ENCODE measurements at places on chromosomes 1 and 21. TPM values are rescaled to one million over a fixed set of nuclear protein-coding genes. Genes with fewer than 3 reads are reported as not detected.

Gene LIPI
- total RNA-seq = not detected

GRCh38 chr1:154221278-154222001, 685 bp downstream of the UBAP2L start:
- no peak for DNase-seq

DNA sequence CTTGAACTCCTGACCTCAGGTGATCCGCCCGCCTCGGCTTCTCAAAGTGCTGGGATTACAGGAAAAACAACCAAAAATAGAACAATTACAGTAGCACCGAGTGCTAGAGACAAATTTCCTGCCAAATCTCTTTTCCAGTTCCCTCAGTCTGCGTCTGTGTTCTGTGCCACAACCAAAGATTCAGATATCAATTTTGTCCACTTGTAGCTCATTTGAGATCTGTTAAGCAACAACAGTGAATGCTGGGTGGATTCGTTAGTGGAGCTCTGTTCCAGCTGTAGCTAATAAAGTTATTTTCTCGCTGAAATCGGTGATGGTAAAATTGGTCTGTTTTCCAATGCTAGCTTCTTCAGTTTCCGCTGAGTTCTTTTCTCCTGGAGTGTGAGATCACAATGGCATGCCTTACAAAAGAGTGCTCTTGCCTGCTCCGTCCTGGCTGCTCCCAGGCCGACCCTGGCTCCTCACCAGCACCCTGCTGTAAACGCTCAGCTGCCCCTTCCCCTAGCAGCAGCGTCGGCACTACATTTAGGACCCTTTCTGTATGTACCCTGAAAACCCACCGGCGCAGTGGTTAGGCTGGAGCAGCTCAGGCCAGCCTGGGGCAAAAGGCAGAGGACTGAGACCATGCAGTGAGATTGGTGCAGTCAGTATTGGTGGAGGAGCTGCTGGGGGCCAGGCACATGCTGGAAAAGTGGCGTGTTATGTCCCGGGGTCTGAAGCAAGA, 395.4 kb downstream of the KIF26B start:
- no peak for DNase-seq

Gene KHDC4
- total RNA-seq = 34.8 TPM

DNA sequence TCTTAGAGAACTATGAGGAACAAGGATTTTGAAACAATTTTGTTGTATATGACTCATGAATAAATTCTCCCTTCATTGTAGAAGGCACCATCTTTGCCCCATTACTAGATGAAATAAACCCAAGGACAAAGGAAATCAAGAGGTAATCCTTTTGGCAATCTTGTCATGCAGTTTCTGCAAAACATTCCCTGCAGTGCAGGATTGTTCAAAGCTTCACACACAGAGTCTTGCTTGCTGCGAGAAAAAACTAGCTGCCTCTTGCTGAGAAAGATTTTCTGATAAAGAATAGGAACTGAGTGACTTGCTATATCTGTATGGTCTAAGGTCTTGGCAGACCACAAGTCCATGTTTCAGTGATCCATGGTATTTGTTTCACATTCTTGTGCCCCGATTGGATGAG, 657.4 kb upstream of the ADGRL4 start:
- DNase-seq = no peak

Gene EDN2
- 0.53 TPM for total RNA-seq

DNA sequence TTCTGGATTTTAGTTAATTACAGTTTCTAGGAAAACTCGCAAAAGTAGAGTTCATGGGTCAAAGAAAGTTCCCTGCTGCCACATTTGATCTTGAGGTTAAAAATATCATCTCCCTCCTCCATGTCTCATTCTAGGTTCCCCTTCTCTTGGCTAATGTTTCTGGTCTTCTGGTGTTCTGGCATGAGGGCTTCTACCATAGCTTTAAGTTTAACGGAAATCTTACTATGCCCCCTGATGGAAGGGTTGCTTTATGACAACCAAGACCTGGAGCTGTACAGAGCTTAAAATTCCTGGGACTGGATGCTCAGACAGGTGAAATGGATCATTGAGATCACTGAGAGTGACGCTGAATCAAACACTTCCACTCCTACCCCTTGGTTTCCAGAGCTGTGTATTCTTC, 1881.7 kb downstream of the MRPL39 start:
- no peak for DNase-seq

Gene IFI44
- 8.2 TPM for total RNA-seq

DNA sequence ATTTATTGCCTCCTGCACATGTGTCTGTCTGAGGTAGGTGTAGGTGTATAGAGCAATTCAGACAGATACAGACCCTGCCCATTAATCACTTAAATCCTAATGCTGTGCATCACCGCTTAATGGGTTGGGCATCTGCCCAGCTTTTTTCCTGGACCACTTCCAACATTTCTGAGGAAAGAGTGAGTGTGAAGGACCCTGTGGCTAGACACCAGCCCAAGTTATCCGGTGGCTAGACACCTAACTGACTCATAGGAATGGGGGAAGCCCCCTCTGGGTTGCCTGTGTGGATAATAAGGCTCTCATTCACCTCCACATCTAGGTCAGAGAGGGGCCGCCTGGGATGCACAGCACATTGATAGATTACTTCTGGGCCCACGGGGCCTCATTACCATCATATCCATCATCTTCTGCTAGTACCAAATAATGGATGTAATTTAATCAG, 121.1 kb upstream of the RAVER2 start:
- DNase-seq = no peak

Gene MANEAL
- 2.2 TPM for total RNA-seq

GRCh38 chr1:242178924-242179708, 180.2 kb upstream of the MAP1LC3C start:
- DNase-seq = no peak

- DNase-seq = no peak
Observed at GRCh38 chr1:168518201-168518689, 25.6 kb downstream of the XCL2 start.

Gene CCDC27
- not detected for total RNA-seq

- DNase-seq = no peak
Observed at GRCh38 chr1:55244476-55245099, 29.4 kb upstream of the USP24 start.

Measured in glomerular endothelial cell (primary cell).